Thoracic aorta (tissue), 2 donors: ENCODE measurements at places on chromosomes 11 and 22.

DNA sequence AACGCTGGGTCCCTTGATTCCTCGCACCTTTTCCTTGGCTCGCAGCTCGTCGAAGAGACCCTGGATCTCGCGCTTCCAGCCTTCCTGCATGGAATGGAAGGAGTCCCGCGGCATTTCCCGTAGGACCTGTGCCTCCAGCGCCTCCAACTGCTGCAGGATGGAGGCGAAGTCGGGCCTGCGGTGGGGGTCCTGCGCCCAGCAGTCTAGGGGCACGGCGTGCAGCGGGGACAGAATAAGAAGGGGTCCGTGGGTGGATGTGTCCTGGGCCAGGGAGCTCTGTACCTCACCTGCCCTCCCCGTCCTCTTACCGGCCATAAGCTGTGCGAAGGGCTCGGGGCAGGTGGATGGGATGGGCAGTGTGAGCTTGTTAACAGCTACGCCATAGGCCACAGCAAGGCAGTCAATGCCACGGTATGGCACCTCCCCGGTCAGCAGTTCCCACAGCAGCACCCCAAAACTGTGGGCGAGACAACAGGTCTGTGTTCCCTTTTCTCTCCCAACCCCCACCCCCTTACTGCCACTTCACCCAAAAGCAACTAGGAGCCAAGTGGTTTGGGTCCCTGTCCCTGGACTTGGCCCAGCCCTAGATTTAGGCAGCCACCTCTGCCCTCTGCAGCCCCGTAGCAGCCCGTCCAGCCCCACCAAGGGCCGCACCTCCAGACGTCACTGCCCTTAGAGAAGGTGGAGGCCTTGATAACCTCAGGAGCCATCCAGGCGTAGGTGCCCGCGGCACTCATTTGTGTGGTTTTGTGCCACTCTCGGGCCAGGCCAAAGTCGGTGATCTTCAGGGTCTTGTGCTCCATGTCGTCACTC is 6.2 kb downstream of the MAP3K11 start:
- DNase-seq = no peak

DNA sequence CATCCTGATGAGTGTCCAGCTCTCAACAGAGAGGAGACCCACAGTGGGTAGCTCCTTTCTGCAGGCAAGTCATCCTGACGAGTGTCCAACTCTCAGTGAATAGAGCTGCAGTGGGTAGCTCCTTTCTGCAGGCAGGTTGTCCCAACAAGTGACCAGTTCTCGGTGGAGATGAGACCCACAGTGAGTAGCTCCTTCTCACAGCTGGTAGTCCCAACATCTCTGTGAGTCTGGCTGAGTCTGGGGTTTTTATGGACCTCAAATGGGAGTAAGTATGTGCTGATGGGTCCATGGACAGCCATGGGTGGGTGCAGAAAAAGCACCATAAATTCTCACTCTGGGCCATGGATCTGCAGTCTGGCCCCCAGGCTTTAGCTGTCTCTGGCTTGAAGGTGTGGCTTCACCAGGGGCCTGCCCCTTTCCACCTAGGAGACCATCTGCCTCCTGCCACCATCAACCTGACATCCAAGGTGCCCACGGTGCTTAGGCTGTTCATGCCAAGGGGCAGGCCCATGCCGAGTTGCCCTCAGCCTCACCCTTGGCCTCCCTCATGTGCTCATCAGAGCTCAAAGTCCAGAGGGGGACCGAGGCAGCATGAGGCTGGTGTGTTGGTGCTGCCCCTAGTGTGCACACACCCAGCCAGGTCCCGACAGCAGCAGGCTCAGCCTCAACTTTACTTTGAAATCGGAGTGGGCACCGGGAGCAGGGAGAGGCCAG is 15.3 kb downstream of the NPAT start:
- DNase-seq = no peak

DNA sequence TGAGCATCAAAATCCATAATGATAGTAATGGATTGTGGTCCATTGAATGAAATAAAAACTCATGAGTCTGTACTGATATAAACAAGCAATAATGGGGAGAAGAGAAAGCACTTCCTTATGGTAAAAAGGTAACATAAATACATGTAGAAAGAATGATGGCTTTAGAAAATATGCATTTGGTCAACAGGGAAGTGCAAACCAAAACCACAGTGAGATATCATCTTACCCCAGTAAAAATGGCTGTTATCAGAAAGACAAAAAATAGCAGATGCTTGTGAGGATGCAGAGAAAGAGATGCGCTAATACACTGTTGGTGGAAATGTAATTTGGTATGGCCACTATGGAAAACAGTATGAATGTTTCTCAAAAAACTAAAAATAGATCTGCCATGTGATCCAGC is 6.9 kb upstream of the MMP20 start:
- DNase-seq = no peak

GRCh38 chr11:33488971-33489370 is 211.7 kb downstream of the C11orf91 start:
- DNase-seq = no peak

- no peak for DNase-seq
Observed at GRCh38 chr11:2127482-2128129, 11.6 kb downstream of the IGF2 start.

DNA sequence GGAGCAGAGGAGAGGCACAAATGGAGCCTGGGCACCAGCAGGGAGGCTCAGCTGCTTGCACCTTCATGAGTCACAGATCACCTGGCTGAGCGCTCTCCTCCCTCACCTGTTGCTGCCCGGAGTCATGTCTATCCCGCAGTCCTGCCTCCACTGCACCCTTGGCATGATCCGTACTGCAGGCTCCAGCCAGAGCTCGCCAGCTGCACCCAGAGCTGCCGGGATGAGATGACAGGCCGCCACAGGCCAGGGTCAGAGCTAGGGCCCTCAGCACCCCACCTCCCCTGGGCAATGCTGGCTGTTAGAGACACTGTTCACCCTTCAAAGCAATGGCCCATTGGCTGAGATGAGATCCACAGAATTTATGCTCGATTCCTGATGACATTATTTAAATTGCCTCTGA is 702.8 kb downstream of the TBC1D22A start:
- DNase-seq = no peak

- no peak for DNase-seq
Observed at GRCh38 chr22:24433828-24434470, 6.5 kb downstream of the ADORA2A start.

DNA sequence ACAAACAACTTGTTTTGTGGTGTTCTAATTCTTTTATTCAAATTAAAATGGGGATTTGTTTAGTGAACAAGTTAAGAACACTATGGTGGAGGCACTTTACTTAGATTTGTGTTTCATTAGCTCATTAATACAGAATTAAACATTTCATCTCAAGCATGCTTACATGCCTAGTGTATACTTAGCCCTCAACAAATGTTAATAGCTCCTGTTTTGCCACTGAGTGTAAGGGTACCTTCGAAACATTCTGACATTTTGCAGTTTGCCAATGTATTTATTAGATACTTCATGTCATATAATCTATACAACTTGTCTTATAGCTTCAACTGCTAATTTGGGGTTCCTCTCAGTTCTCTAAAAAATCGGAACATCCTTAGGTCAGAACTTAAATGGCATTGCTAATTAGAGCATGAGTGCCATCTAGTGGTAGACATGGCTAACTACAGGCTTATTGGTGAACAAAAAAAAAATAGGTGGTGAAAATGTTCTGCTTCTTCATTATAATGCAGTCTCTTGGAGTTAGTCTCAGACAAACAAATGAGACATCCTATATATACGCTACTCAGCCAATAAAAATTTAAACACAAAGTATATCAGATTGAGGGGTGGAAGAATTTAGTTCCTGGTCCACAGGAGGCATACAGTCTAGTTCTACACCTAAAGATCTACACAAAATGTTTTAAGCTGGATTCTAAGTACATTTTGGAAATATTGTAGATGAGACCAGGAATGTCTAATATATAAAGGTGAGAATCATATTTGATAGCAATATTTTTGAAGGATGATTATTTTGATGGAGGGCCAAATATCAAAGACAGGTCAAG is 4.9 kb upstream of the CNTN5 start:
- no peak for DNase-seq
